GOT3 (cell line): ENCODE measurements at places on chromosomes 2 and 18.

GRCh38 chr2:209533391-209533790 lies 109.5 kb downstream of the MAP2 start:
- no peak for DNase-seq

DNA sequence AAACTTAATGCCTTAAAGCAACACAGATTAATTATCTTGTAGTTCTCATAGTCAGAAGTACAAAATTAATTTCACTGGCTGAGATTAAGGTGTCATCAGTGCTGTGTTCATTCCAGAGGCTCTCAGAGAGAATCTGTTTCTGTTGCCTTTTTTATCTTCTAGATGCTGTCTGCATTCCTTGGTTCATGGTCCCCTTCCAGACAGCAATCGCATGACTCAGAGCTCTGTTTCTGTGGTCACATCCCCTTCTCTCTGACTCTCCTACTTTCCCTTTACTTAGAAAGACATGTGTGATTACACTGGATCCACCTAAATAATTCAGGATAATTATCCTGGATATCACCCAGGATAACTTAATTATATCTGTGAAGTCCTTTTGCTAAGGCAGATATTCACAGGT lies 148.6 kb downstream of the MAIP1 start:
- no peak for DNase-seq

DNA sequence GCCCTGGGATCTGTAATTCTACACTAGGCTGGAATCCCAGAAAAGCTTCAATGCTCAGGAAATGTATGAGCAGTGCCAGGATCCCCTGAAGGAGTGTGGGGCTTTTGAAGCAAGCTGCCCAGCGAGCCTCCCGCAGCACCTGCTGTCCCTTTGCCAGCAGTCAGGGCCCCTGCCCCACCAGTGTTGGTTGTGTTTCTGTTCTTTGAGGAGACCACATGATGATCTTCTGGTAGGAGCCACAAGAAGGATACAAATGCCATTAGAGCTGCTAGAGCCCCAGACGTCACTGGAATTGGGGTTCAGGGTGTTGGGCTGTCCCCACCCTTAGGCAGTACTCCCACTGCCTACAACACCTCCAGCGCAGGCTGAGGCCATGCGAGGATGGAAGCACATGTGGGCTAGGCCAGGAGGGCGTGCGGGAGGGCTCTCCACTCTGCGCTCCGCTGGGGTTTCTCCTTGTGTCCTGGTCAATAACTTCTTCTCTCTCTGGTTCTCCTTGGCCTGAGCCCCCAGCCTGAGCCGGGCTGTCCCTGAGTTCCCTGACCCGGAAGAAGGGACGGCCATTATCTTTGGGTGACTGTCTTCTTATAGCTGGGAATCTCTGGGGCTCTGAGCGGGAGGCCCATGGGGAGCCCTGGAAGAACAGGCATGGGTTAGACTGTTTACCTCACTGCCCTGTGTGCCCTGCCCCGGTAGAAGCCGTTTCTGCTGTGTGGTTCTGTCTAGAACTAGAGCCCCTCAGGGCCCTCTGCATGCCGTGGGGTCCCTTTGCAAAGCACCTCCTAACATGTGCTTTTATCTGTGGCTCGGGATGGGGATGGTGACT lies 73.9 kb downstream of the LRRFIP1 start:
- DNase-seq = no peak

DNA sequence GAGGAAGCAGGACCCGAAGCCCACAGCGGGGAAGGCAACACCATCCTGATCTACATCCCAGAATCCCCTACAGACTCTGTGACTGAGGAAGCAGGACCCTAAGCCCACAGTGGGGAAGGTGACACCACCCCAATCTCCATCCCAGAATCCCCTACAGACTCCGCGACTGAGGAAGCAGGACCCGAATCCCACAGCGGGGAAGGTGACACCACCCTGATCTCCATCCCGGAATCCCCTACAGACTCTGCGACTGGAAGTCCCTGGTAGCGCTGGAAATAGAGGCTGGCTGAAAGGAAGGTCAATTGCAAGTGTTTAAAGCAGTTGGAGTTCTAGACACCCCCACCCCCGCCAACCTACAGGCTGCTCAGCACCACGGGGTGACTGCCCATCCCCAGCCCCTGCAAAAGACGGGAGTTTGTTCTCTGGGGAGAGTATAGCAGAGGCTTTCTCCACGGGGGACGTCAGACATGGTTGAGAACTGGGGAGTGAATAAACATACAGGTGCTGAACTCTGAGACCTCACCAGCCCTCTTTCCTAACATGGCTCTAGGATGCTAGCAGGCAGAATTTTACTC lies 21.0 kb downstream of the CIB4 start:
- DNase-seq = no peak

- no peak for DNase-seq
These were observed 824.0 kb upstream of the FSHR start for GRCh38 chr2:49978341-49978740.

GRCh38 chr18:916562-916961 lies 11.9 kb downstream of the ADCYAP1 start:
- no peak for DNase-seq

DNA sequence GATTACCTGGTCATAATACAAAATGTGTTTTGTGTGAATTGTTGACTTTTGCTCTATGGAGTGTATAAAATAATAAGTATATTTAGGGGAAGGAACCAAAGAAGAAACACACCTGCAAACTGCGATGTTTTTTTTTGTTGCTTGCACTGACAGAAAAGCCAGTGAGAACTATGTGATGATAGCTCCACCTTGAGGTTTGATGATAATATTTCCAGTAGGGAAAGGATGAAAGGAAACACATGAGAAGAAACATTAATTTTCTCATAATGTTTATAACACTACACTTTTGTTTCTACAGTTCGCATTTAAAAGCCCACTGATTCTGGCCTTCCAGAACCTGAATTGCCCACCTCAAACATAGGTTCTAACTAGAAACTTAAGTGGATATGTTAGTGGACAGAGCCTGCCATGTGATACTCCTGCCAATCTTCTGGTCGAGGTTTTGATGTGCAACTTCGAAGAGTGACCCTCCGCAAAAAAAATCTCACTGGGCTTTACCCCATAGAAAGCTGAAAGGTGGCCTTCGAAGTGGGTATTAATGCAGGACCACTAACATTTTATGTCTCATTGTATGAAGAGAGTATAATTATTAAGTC lies 476.4 kb upstream of the SPHKAP start:
- DNase-seq = no peak

DNA sequence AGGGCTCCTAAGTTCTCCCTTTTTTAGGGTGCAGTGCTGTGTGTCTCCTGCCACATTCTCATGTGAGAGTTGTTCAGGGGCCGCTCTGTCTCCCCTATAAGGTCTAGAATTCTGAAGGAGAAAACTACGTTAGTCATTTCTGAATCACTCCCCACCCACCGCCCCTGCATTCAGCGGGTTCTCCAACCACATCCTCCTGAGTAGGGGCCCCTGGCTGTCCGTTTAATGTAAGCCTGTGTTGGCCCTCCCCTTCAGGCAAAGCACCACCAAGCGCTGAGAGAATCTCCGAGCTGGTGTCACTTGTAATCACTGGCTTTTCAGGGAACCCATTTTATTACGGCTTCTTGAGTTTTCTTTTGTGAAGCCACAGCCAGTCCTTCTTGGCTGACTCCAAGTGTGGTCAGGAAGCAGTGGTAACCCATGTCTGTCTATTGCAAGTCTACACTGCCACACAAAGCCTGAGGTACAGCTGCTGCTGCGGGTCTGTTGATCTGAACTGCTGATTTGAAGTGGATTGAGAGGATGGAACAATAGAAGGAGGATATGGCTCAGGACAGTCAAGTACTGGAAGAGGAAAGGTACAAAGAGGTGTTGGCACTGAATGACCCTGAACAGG lies 16.9 kb downstream of the LCT start:
- DNase-seq = no peak

GRCh38 chr18:31617031-31617717 lies 25.5 kb downstream of the TTR start:
- DNase-seq = no peak

GRCh38 chr18:68667121-68667520 lies 47.8 kb downstream of the TMX3 start:
- no peak for DNase-seq

DNA sequence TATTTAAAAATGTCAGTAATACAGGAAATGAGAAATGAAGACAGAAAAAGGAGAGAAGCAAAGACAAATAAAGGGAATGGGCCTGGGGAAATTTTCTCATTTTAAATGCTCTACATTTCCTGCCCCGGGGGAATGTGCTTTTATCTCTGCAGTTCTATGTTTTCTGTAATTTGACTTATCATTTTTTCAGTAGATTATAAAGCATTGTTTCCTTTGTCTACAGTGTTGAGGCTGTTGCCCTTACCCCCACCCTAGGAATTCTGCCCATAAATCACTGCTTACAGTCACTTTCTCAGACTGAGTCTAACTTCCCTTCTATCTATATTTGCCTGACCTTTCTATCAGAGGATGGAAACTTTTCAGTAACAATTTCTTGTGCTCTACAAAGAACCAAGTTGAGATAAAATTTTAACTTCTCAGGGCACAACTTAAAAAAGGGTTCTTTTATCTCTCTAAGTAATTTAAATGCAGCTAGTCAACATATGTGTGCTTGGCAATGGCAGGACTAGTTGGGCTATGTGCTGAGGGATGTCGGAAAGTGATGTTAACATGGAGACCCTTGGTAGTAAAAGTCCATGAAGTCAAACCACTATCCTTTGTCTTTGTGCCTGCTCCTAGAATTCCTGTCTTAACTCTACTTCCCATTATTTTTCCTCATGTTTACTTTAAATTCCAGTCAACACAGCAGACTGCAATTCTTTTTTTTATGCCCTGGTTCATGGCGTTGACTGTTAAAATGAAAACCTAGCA lies 146.5 kb upstream of the MMADHC start:
- no peak for DNase-seq

DNA sequence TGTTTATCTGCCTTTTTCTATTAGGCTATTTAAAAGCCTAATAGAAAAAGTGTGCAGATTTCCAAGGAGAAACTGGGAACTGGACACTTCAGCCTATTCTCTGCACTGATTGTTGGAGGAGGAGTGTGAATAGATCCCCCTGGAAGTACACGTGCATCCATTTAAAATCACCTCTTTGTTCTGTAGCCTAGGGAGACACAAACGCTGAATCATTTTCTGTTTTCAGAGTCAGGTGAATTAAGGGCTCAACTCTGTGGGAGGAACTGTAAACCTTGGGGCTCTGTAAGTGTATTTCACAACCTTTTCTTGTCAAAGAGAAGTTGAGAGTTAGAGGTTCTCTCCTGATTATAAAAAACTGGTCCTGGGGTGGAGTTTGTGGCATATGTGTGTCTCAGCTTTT lies 159.7 kb downstream of the SPAG16 start:
- DNase-seq = no peak

GRCh38 chr2:65320042-65320725 lies 92.6 kb downstream of the ACTR2 start:
- peak; percentile 30 for DNase-seq

- DNase-seq = no peak
These were observed 31.1 kb downstream of the CTIF start for GRCh38 chr18:48569915-48570264.
